ENCODE measurements at places on chromosomes 2 and 18.

DNA sequence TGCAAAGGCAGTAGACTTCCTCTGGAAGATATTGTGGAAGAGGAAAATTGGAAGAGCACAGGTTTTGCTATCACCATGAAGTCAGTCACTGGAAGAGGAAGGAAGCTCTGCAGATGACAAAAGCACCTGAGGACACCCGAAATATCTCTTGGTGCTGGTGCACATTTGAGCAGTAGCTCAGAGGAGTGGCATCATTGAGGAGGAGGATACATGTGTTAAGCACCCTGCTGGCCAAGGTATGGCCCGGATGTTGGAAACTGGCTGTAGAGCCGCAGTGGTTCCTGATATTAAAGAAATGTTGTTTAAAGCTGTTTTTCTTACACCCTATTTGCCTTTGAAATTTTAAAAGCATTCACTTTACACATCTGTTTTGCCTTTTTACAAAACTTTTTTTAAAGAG, 32.7 kb upstream of the SCYGR2 start:
- DNase-seq, result no peak

GRCh38 chr2:144959416-144959815, 439.5 kb upstream of the ZEB2 start:
- no peak for DNase-seq

GRCh38 chr2:238256111-238256510, 16.3 kb upstream of the HES6 start:
- no peak for DNase-seq

DNA sequence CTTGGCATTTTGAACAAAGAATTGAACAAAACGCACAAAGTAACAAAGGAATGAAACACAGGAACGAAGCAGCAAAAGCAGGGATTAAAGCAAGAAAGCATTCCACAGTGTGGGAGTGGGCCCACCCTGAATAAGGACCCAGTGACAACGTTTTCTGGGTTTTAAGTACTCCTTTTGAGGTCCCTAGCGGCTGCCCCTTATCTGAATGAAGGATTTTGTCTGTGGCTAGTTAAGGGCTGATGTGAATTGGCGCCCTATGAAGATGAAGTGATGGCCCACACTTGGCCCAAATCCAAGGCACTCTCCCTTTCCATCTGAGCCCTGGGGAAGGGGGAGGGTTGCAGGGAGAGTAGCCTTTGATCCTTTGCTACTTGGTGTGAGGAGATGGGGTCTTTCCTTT, 7.8 kb upstream of the CCDC141 start:
- no peak for DNase-seq

- no peak for DNase-seq
These were observed 66.9 kb upstream of the ITM2C start for GRCh38 chr2:230797515-230798495.

GRCh38 chr2:232781765-232782164, 5.4 kb upstream of the KCNJ13 start:
- DNase-seq, result no peak

- no peak for DNase-seq
These were observed 19.2 kb upstream of the SIGLEC15 start for GRCh38 chr18:45806226-45806625.

- DNase-seq, result no peak
These were observed 365.1 kb upstream of the ETAA1 start for GRCh38 chr2:67032076-67032475.

DNA sequence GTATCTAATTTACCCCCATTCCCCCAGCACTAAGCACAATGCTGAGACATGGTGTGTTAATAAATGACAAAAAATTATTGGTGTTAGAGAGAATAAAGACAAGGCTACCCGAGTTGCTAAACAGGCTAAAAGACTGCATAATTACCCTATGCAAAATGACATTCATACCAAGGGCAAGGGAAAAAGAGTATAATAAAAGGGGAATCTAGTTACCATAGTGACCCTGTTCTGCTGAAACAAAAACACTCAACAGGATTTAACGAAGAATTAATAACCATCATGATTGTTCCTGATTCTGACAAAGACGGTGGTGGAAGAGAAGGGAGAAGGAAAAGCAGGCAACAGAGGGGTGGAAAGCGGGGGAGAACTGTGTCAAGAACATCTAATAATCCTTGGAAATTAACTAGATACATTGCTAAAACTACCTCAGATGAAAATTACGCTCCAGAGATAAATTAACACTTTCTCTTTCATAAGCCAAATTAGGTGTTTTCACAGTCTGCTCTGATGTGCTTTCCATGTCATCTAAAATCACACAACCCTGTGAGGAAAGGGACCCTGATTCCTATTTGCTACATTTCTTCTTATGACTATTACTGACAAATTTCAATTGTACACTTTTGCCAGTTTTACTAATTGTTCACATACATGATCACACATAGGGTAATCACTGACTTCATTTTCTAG, 25.5 kb downstream of the TTR start:
- peak; percentile 6 for DNase-seq

- DNase-seq, result no peak
These were observed 37.0 kb upstream of the CASP8 start for GRCh38 chr2:201223089-201224073.

- no peak for DNase-seq
These were observed 79.3 kb upstream of the TMEM247 start for GRCh38 chr2:46400016-46400415.

DNA sequence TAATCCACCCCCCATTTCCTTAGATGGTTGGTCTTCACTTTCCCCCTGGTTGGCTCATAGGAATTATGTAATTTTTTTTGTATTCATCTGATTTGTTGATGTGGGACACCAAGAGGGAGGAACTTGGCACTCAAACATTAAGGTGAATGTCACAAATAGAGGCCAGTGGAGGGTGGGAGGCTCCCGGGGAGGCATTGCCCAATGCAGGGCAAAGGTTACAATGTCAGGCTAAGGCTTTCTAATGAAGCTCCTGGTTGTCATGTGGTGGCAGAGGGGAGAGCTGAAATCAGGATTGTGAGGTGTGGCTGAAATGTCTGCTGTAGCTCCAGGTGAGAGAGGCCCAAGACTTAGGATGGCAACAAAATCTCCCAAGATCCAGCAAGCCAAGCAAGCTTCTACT, 42.7 kb downstream of the MPHOSPH10 start:
- no peak for DNase-seq

DNA sequence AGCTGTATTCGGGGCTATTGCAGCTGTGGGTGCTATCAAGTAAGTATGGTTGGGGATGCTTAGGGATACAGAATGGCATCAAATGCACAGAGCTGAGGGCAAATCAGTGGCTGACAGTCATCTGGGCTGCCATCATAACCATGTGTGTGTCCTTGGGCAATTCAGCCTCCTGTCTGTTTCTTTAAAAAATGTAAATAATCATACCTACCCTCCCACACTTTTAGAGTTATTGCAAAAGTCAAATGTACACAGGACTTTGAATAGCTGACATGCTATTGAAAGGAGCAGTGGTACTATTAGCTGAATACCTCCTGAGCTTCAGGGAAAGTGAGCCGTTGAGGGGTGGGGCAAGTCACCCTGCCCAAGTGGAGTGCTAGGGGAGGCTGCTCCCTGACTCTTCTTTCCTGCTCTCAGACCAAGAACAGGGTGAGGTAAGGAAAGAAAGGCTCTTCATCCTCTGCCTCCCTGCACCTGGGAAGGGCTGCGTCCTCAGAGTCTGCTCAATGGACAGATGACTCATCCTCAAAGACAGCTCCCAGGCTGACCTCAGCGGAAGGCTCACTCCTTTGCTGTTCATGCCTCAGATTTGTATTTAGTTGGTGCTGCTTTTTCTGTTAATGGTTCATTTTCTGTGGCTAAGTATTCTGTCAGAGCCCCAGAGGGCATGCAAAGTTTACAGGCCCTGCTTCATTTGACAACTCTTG, 54.9 kb upstream of the BZW1 start:
- DNase-seq, result no peak

- no peak for DNase-seq
These were observed 35.9 kb upstream of the MCFD2 start for GRCh38 chr2:46951290-46952064.

DNA sequence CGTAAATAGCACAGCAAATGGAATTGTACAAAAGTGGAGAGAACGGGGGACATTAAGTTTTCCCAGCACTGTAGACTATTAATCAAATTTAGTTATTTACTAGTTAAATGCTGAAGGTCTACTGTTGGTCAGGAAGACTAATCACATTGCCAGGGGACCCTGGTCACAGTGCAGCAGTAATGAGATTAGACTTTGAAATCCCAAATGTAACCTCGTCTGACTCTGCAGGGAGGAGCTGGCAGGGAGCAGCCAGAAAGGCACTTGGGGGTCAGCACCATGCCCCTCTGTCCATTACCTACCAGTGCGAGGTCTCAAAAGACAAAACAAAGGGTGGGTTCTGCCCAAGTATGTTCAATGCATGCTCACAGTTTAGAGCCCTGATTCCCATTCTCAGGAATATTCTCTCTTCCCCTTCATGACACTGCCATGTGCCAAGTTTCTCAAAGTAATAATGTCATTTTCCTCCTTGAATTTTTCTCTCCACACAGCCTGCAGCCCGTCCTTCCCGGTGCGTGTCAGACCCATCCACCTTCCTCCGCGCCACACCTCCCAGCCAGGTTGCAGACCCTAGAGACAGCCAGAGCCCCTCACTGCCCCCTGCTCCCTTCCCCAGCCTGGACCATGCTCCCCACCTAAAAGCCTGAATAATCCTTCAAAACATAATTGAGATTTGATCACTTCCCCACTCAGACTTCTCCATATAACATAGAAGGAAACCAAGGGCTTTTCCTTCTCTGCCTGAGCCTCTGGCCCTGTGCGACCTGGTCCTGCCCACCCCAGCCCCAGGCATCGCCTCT, 52.5 kb downstream of the TMEM18 start:
- no peak for DNase-seq

- no peak for DNase-seq
These were observed 175.4 kb downstream of the LCLAT1 start for GRCh38 chr2:30622452-30622851.

GRCh38 chr2:111958901-111959300, 60.5 kb downstream of the MERTK start:
- DNase-seq, result no peak

GRCh38 chr2:134581877-134582546, 136.8 kb downstream of the TMEM163 start:
- no peak for DNase-seq

DNA sequence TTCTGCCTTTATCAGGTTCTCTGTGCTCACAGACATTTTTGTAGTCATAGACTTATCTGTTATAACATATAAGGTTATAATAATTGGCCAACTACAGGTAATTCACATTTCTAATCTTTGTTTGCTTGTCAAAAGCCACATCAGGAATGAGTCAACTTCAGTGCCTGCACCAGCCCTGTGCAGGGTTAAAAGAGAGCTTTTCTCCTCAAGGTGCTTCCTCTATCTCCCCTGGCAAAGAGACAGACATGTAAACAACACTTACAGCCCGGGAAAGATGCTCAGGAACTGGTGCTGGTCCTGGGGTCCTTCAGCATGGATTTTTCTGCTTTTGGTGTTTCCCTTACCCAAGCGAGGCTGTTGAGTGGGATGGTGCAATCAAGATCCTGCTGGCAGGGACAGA, 7.7 kb upstream of the EHD3 start:
- no peak for DNase-seq

DNA sequence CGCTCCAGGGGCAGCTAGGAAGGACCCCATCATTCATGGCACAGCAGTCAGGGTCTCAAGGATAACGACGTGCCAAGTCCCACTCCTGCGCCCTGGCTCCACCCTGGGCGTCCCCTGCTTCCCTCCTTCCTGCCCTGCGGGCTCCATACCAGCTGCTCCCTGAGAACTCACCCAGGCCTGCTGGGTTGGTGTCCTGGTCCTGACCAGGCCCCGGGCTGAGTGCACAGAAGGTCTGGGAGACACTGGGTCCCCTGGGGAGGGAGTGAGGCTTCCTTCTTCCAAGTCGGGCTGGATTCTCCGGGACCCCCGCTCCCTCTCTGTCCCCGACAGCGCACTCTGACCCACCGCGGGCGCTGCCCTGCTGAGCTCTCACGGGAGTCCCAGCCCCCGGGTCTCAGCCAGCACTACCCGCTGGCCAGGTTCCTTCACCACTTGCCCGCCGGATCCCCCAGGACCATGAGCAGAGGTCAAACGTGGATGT, 160.2 kb downstream of the PXDN start:
- DNase-seq, result no peak

- DNase-seq, result no peak
These were observed 22.5 kb upstream of the CERS6 start for GRCh38 chr2:168433527-168433926.

GRCh38 chr2:219939647-219940046, 312.2 kb downstream of the SLC4A3 start:
- no peak for DNase-seq

DNA sequence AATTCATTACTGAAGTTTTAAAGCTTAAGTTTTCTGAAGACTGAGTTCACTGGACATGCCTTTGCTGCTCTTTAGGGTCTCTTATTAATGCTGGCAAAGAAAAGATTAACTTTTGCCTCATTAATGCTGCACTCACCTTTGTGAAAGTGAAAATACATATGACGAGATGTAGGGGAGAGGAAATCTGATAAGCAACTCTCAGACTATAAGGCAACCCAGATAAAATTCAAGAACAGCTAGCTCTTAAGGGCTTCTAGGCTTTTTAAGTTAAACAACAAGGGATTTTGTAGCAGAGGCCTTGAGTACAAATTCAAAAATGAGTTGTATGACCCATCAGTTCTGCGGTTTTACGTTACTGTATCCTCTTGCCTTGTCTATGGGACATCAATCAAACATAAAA, 143.7 kb downstream of the USP34 start:
- DNase-seq, result no peak

- no peak for DNase-seq
These were observed 75.5 kb upstream of the TXNDC2 start for GRCh38 chr18:9810299-9810698.

DNA sequence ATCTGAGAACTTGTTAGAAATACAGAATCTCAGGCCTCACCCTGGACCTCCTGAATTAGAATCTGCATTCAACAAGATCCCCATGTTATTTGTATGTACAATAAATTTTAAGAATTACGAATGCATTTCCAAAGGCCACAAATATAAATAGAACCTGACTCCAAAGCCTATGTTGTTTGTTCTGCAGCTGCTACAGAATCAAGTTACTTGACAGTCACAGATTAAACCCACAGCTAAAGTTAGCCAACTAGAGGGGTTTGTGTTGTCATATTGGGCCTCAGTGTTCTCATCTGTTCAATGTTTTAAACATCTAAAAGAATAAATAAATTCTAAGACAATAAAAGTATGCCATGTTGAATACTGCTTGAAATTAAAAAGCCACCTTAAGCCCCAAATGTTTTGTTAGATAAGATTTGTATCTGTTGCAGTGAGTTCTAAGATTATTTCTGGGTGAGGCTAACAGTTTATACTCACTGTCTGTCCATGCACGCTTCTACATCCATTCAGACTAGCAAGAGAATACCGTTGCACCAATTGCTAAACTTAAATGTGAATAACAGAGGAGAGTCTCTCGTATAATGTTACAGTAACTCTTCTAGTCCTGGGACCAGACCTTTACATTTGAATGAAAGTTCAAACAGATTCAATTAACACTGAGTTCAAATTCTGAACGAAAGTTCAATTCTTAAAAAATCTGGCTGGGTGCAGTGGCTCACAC, 200.4 kb downstream of the MEMO1 start:
- no peak for DNase-seq

DNA sequence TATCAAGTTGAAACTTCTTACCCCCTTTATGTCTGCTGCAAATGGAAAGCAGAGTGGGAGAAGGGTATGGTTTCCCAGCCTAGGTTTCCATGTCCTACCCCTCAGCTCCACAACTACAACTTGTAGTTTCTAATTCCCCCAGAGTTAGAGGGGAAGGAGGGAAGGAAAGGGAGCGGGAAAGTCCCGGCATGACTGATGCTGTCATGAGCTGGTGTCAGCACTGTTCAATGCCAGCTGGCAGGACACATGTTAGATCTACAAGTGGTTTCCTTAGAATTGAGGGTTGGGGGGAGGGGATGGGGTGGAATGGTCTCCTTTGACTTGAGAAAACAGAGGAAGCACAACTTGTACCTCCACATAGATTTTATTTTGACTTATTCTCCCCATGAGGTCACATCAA, 194.0 kb downstream of the MBD2 start:
- no peak for DNase-seq

Measured in COR-L47 (cell line).